ENCODE measurements at places on chromosomes 7 and 10. TPM values are rescaled to one million over a fixed set of nuclear protein-coding genes. Genes with fewer than 3 reads are reported as not detected.

The MYH16 gene
- 2.0 TPM for total RNA-seq

The GIMAP8 gene
- total RNA-seq, result 3.8 TPM

The VWA2 gene
- total RNA-seq, result 2.4 TPM

The CALML3 gene
- total RNA-seq, result 0.63 TPM

The UPK3B gene
- total RNA-seq, result 19.1 TPM

The SLIT1 gene
- 2.5 TPM for total RNA-seq

The VKORC1L1 gene
- total RNA-seq, result 11.4 TPM

The PNLIPRP1 gene
- total RNA-seq, result not detected

The DNAJC9 gene
- 30.2 TPM for total RNA-seq

DNA sequence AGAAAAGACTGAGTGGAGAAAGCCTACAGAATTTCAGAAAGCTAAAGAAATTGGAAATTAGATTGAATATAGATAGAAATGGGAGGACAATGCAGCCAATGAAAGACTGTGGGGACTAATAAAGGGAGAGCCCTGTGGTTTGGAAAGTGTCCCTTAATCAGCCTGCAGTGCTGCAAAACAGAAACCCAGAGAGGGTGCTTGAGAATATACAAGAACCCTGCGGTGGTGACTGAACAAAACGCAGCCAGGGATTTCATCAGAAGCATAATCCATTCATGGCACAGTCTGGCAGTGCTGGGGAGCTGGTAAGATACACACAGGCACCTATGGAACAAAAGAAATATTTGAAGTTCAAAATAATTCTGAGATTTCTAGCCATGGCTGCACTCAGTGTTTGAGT lies 19.1 kb downstream of the CEP41 start:
- no peak for DNase-seq

DNA sequence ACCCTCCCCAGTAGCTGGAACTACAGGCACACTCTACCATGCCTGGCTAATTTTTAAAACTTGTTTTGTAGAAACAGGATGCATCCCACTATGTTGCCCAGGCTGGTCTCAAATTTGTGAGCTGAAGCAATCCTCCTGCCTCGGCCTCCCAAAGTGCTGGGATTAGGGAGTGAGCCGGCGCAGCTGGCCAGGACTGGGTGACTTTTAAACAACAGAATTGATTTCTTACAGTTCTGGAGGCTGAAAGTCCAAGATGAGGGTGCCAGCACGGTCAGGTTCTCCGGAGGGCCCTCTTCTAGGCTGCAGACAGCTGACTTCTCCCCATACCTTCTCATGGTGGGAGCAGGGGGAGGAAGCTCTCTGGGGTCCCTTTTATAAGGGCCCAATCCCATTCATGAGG lies 75.2 kb upstream of the CHST15 start:
- no peak for DNase-seq

DNA sequence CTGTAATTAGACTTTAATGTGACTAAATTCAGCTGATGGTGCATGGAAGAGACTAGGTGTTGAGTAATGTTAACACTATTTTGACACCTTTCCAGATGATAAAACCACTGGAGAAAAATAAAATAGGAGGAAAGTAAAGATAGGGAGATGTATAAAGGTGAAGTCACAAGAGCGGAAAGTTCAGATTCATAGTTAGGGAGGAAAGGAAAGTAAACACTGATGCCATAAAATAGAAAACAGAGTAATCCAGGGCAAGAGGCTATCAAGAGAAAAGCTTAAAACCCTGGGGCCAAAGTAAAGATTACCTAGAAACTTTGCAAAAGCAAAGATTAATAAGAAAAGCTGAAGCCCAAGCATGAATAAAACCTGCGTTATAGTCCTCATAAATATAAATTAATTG lies 62.8 kb downstream of the RAB11FIP2 start:
- no peak for DNase-seq

DNA sequence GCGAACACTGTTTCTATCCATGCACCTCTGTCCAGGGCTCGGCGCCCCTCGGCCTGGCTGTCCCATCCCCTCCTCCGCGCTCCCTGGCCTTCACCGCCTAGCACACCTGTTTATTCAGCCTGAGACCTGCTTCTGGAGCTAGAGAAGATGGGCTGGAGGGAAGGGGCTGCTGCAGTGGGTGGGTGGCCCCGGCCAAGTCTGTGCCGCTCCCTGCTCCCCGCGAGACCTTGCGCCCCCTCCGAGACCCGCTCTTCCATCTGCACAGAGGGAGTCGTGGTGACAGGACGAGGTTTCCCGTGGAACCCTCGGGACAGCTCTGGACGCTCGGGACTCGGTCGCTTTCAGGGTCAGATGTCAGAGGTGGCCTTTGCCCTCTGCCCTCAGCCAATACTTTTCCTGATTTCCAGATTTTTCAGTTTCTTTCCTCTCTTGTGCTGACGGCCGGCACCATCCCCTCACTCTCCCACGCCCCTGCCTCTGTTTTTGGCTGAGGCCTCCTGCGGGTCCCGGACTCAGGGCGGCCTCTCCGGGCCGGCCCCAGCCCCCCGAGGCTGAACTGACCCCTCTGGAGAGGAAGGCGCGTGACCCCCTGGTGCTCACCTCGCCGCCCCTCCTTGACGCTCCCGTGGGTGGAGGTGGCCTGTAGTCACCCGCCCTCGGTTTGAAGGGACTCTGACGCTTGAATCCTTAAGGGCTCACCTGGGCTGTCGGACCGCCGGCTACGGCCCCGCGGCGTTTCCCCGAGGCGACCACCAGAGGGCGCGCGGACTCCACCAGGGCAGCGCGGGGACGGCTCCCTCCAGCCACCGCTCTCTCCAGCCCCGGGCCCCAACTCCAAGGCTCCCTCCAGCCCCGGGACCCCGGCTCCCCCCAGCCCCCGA lies 15.6 kb downstream of the SHH start:
- peak; percentile 82 for DNase-seq

- DNase-seq, result no peak
These were observed 46.0 kb downstream of the ASB4 start for GRCh38 chr7:95531605-95532219.

DNA sequence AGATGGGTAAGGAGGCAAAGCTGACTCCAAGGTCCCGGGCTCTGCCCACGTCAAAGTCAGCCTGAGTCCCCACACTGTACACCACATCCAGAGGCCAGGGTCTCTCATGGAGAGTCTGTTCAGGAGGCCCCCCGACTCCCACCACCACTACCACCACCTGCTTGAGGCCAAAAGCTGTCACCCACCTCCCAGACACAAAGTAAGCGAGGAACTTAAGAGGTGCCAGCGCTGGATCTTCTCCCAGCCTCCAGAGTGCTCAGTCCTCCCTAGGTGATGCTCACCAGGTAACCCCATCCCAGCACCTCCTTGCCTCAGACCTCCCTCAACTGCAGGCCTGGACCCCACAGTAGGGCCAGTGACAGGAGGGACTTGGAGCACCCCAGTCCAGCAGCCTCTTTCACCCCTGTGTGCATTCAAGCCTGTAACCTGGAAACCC lies 520 bp downstream of the NPC1L1 start:
- DNase-seq, result no peak

- DNase-seq, result no peak
These were observed 146.2 kb downstream of the ZFAND4 start for GRCh38 chr10:45526309-45526905.

- DNase-seq, result no peak
These were observed 180.5 kb upstream of the ASAH2 start for GRCh38 chr10:50431791-50432190.
